Posterior vena cava (tissue), 2 donors: ENCODE measurements at places on chromosomes 11 and 22. TPM values are rescaled to one million over a fixed set of nuclear protein-coding genes. Genes with fewer than 3 reads are reported as not detected.

The NXPE2 gene
- total RNA-seq: 0.57 TPM

The UPK3A gene
- total RNA-seq: not detected

The FGF19 gene
- total RNA-seq: not detected

The AP1B1 gene
- 53.7 TPM for total RNA-seq

The POU2AF1 gene
- total RNA-seq: 0.23 TPM

The ADAMTS15 gene
- total RNA-seq: 6.3 TPM

The MAPK8IP2 gene
- 0.24 TPM for total RNA-seq

The SLC25A45 gene
- 9.6 TPM for total RNA-seq

The SMIM38 gene
- 1.4 TPM for total RNA-seq

The RRP7A gene
- 26.0 TPM for total RNA-seq

The TEX54 gene
- not detected for total RNA-seq

The AASDHPPT gene
- total RNA-seq: 17.9 TPM

The CRYBA4 gene
- total RNA-seq: not detected

The GP1BB gene
- total RNA-seq: 0.83 TPM

The UBQLNL gene
- 0.32 TPM for total RNA-seq

The OR10W1 gene
- total RNA-seq: not detected

The KRTAP5-11 gene
- not detected for total RNA-seq

The TTC12 gene
- 10.3 TPM for total RNA-seq

The NRIP3 gene
- total RNA-seq: 3.1 TPM

The GLYAT gene
- total RNA-seq: not detected

The MS4A6A gene
- total RNA-seq: 190 TPM

The MMP7 gene
- not detected for total RNA-seq

The UEVLD gene
- total RNA-seq: 24.9 TPM

The SLC15A3 gene
- 29.3 TPM for total RNA-seq

The STX3 gene
- 13.5 TPM for total RNA-seq

The CTSF gene
- 73.9 TPM for total RNA-seq

The PAK1 gene
- 31.0 TPM for total RNA-seq

The SCT gene
- total RNA-seq: not detected

The MOV10L1 gene
- 0.43 TPM for total RNA-seq

The PDGFB gene
- total RNA-seq: 7.5 TPM

The MB gene
- total RNA-seq: 2.3 TPM
